ENCODE measurements at places on chromosomes 4 and X.

DNA sequence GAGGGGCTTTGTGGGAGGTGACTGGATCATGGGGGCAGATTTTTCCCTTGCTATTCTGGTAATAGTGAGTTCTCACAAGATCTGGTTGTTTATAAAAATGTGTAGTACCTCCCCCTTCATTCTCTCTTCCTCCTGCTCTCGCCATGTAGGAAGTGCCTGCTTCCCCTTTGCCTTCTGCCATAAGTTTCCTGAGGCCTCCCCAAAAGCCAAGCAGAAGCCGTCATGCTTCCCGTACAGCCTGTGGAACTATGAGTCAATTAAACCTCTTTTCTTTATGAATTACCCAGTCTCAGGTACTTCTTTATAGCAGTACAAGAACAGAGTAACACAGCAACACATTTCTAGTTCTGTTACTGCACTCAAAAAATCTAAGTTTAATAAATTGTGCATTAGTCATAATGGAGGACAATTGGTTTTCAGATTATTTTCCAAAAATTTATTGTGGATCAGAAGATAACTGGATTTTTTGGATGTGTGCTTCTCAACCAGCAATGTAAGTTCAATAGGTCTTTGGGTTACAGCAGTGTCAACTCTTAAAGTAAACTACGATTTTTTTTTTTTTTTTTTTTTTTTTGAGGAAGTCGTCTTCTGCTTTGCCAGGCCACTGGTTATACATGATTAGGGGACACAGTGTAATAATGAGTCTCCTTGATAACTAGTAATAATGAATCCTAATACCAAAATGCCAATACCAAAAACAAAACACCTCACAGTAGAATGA lies 69.9 kb downstream of the CHIC2 start:
- DNase-seq = no peak

- DNase-seq = no peak
Observed at GRCh38 chr4:3017504-3017903, 54.1 kb downstream of the GRK4 start.

DNA sequence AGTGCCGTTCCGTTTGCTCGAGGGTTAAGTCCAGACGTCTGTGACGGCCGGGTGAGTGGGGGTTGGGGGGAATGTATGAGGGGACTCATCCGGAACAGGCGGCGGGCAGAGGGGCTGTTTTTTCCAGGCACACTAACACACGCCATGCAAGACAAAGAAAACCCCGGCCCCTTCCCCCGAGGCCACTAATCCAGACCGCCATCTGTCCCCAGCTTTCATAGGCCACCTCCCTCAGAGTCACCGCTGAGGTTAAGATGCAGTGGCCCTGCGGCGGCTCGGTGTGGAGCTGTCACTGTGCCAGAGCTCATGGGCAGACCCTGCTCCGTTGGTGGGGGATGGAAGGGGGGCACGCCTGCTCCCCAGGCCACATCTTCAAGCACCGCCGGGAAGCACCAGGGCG lies 34.1 kb downstream of the SORCS2 start:
- peak; percentile 68 for DNase-seq

- peak; percentile 90 for DNase-seq
Observed at GRCh38 chrX:108439426-108439942, at the start of gene COL4A5. TSS of gene COL4A5 (plus strand) at chrX:108439838. CDS start at chrX:108440126, 288 bp downstream.

GRCh38 chr4:139593091-139593564 lies 37.1 kb upstream of the SETD7 start:
- no peak for DNase-seq

DNA sequence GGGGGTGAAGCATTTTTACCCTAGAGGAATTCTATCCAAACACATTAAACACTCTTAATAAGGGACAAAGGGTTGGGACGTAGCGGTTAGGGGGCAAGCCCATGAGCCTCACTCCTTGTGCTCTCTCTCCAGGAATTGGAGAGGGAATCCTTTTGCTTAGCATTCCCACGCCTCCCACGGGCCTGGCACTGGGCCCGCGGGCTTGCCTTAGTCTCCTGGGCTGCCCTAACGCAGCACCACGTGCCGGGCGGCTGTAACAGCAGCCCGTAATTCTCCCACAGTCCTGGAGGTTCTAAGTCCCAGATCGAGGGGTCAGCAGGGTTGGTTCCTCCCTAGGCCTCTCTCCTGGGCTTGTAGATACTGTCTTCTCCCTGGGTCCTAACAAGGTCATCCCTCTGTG lies 67.5 kb downstream of the TBL1X start:
- DNase-seq = no peak
